ENCODE measurements at places on chromosomes 5 and 9.

GRCh38 chr5:84764227-84764626, 379.5 kb upstream of the EDIL3 start:
- DNase-seq: no peak

DNA sequence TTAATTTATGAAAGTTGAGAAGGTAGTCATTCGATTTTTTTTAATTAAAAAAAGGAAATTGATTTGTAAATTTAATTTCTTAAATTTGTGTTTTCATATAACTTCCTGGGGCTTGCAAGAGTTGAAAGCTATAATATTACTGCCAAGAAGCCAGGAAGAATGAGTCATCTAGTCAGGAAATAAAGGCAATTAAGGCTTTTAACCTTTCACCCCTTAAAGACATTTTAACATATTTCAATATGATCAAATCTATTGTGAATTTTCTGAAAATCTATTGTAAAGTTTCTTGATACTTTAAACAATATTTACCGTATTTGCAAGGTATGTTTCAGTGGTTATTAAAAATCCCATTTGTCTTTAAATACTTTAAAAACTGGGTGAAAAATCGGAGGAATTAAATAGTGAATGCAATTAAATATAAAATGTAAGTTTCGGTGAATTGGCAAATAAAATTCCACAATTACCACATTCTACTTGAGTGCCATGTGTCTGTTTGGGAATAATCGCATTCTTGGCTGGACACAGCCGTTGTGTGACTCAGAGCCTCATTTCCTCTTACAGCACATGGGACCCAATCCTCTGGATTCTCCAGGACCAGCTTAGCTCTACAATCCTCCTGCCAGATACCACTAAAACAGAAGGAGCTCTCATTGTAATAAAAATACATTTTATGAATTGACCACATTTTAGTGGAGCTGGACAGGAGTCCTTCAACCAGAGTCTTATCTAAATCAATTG, 310.7 kb downstream of the HCN1 start:
- peak; percentile 97 for DNase-seq

DNA sequence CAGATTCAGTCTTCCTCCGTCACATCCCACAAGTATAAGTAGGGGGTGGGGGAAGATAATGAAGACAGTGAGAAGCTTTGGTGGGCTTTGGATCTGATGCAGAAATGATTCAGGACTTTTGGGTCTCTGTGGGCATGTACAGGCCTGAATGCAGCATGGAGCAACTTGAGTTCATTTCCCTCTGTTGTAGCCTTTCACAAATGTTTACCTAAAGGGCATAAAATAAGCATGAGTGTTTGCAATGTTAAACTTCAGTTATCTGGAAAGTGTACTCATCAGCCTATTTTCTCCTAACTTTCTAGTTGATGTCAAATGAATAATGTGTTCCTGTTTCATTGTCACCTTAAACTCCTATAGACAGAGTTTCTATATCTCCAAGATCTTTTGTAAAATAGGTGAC, 39.3 kb downstream of the GARNL3 start:
- no peak for DNase-seq

GRCh38 chr5:129082225-129083136, 12.1 kb upstream of the ISOC1 start:
- DNase-seq: no peak

DNA sequence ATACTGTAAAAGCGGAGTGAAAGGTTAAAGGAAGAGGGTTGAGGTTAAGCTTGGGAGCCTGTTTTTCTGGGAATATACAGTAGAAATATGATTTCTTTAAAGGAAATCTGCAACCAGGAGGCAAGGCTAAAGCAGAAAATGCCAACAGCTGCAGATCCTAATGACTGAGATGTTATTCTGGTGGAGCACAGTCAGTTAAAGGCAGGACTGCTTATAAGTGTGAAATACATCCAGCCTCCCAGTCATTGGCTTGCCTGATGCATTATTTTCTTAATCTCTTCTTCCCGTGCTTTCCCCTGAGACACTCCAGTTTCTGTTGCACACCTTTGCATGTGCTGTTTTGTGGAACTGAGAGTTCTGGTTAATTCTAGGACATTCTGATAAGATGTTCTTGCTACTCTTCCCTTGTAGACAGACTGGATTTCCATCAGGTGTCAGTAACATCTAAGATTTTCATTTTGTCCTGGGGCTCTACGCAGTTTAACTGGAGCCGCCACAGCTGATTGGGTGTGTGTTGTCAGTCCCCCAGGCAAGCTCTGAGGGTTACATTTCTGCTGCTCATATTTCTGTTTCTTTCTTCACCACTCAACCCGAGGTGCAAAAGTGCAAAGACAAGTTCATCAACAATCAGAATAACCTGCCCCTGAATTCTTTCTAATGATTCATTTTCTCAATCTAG, 44.4 kb downstream of the CAST start:
- DNase-seq: no peak

DNA sequence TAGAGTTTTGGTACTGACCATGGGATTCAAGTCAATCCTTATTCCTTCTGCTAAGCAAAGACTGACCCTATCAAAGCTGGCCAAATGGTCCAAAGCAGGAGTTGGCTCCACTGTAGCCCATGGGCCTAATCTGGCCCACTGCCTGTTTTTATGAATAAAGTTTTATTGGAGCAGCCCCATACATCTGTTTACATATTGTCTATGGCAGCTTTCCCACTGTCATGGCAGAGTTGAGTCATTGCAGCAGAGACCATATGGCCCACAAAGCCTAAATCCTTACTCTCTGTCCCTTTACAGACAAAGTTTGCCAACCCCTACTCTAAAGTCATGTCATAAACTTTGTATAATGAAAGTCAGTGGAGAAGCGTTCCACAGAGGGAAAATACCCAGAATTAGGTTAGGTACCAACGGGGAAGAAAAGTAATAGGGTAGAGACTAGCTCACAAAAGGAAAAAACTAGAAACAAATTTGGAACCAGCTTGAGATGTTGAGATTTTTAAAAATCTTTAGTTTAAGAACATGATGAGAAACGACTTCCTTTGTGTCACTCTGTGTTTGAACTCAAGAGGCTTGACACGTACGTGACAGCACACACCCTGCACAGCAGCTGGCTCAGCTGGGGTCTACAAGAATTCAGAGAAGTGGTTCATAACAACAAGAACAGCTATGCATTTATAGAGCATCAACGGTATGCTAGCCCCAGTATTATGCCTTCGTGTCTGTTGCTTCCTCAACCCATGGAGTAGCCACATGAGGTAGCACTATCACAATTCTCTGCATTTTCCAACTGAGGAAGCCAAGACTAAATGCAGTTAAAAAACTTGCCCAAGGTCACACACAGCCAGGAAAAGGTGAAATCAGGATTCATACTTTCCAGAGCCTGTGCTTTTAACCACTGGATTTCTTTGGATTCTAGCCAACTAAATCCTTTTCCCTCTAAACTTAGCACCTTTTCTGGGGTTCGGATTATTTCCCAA, 198.9 kb upstream of the WWC1 start:
- DNase-seq: no peak

Measured in NCI-H446 treated with DMSO at 0.1 percent for 48 hours (cell line).